ENCODE measurements at places on chromosomes 3 and 15.

DNA sequence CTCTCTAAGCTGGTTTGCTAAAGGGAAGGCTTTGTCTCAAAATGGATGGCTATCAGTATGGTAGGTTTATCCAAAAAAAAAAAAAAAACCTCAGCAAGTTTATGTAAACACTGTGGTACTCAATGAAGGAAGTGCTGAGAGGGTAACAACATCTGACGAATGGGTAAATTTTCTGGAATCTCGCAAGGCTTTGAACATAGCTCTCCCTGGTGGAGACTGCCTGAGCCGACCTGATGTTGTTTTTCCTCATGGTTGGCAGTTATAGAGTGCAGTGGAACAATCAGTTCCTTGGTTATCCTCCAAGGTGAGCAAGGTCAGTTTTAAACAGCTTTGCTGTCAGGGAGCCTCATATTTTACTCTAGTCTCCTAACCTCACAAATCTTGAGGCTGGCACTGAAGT, 94.6 kb downstream of the ZPLD1 start:
- DNase-seq: no peak

GRCh38 chr3:142990721-142991120, 10.6 kb upstream of the U2SURP start:
- no peak for DNase-seq

DNA sequence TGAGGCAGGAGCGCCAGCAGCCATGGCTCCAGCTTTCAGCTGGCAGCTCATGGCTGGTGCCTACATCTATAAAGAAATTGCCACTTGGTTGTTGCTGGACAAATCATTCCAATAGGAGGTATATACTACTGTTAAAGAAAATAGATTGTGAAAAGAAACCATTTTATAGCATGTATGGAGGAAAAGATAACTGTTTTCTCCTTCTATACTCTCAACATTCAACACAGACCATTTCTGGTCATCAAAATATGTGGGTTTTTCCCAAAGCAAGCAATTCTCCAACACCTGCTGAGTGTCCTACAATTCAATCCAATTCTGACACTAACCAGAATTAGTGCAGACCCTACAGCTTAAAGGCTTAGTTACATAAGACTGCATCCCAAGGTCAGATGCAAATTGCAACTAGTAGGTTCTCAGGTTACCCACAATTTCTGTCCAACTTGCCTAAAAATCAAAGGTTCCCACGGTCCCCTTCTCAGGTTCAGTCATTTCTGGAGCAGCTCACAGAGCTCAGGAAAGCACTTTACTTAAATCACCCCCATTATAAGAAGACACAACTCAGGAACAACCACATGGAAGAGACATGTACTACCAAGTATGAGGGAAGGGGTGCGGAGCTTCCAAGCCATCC, 42.4 kb upstream of the STRIT1 start:
- DNase-seq: no peak

- DNase-seq: no peak
Measured at GRCh38 chr15:39585871-39586301, 5.0 kb downstream of the THBS1 start.

DNA sequence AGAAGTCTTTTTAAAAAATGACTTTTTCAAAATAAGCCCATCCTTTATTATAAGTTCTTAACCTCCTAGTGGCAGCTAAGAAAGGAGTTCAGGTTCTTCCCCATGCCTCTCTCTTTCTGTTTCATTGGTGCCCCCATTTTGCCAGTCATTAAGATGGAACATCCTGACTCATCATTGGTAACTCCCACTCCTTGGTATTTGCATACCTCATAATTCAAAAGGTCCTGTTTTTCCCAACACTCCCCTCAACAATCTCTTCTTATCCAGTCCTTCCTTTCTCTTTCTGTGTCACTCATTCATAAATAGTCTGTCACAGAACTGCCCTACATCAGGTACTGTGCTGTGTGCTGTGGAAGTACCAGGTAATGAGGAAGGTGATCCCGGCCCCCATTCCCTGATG, 394.0 kb downstream of the FOXP1 start:
- no peak for DNase-seq

- DNase-seq: no peak
Measured at GRCh38 chr3:170811515-170811914, 58.5 kb downstream of the RPL22L1 start.

DNA sequence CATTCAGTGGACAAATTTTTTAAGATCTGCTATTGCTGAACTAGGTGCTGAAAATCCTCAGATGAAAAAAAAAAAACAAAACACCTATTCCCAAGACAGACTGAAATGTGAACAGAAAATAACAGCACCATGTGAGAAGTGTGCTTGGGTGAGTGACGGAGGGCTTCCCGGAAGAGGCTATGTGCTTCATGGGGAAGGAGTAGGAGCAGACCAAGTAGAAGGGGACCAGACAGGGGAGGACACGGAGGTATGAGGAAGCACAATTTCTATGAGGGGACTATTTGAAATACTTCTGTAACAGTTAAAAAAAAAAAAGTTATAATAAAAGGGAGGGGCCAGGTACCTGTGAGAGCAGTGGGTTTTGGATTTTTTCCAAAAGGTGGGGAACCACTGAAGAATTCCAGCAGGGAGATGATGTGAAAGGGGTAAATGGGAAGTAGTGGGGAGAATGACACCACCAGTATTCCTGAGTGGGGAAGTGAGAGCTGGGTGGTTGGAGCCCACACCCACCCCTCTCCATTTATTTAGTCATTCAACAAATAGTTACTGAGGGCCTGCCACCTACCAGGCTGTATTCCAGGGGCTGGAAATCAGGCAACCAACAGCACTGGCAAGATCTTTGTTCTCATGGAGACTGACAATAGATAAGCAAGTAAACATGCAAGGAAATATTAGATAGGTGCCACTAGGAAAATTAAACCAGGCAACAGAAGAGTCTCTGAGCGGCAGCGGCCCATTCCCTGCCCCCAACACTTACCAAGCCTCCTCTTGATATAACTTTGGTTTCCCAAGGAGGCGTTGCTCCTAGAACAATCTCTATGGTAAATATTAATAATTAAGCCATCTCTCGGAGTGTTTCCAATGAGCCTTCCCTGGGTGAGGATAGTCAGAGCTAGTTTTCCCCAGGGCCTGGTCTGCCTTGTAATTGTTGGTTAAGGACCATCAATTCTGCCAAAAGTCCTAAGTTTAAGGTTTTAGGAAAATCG, 3.8 kb upstream of the USP3 start:
- DNase-seq: no peak

- DNase-seq: no peak
Measured at GRCh38 chr3:146581080-146581601, 24.0 kb downstream of the PLSCR5 start.

- no peak for DNase-seq
Measured at GRCh38 chr3:66256806-66257205, 36.0 kb downstream of the SLC25A26 start.

GRCh38 chr15:80761754-80762153, 17.4 kb upstream of the CEMIP start:
- DNase-seq: no peak

- DNase-seq: no peak
Measured at GRCh38 chr3:189883113-189883753, 237.5 kb downstream of the P3H2 start.

DNA sequence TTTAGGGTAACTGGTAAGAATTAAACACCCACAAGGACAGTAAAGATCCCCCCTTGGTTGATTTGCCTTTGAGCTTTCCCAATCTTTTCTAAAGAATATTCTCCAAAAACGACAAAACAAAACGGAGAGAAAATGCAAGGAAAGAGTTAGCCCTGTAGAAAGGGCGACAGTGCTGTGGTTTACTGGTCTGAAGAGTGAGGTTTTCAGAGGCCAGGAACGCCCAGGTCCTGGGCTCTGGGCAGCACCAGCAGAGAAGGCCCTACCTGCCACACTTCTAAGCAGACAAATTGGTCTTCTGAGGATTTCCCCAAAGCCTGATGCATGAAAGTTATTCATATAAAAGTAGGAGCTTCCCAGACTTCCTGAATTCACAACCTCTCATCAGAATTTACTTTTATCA, 119.3 kb downstream of the KCNMB2 start:
- DNase-seq: no peak

DNA sequence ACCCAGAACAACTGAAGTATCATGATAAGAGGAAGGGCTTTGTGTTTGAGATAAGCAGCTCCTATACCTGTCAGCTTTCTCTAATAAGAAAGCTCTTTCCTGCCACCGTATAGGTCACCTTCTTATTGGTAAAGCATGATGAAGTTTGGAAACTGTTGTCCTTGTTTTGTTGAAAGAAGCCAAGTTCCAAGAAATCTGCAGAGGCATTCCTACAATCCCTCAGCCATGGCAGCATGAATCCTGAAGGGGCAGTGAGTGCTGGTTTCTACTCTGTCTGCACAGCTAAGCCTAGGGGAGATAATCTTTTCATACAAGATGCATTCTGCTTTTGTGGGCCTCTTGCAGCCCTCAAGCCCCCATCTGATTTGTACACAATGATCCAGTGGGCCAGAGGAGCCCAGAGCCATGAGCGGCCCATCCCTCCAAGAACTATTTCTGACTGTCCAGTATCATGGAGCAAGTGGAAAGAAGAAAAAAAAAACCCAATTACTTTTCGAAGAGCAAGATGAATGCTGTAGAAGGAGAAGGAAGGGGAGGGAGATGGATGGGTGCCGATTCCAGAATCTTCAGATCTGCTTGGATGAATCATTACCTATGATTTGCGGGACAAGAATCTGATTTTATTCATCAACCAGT, 1.9 kb upstream of the THBS1 start:
- no peak for DNase-seq

GRCh38 chr15:46956456-46956855, 760.8 kb upstream of the SEMA6D start:
- DNase-seq: no peak

DNA sequence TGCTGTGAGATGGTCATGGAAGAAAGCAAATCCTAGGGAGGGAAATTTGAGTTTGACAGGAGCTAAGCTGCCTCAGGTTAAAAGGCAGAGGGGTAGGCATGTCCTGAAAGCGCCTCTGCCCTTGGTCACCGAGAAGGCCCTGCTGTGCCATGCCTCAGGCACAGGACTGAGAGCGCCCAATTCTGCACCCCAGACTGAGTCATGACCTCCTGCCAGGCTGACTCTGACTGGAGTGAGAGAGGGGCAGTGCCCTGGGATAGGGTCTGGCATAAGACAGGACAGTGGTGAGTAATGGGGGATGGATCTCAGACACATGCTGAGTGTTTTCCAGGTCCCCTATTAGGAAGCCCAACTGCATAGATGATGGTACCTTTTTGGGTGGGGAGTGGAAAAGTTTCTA, 44.4 kb downstream of the EPHB1 start:
- no peak for DNase-seq

DNA sequence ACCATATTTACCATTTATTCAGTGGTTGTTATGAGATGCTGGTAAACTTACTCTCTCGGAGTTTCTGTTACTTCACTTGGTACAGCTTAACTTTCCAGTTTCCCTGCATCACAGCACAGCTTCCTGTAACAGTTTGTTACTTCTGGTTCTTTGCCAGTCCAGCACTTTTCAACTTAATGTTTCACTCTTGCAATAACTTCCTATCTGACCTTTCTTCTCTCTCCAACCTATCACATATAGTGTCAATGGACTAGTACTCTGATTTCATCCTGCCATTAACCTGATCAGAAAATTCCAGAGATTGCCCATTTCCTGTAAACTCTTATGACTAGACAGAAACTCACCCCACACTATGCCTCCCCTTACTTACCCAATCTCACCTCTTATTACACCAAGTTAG, 3.9 kb upstream of the ATP11B start:
- DNase-seq: no peak

DNA sequence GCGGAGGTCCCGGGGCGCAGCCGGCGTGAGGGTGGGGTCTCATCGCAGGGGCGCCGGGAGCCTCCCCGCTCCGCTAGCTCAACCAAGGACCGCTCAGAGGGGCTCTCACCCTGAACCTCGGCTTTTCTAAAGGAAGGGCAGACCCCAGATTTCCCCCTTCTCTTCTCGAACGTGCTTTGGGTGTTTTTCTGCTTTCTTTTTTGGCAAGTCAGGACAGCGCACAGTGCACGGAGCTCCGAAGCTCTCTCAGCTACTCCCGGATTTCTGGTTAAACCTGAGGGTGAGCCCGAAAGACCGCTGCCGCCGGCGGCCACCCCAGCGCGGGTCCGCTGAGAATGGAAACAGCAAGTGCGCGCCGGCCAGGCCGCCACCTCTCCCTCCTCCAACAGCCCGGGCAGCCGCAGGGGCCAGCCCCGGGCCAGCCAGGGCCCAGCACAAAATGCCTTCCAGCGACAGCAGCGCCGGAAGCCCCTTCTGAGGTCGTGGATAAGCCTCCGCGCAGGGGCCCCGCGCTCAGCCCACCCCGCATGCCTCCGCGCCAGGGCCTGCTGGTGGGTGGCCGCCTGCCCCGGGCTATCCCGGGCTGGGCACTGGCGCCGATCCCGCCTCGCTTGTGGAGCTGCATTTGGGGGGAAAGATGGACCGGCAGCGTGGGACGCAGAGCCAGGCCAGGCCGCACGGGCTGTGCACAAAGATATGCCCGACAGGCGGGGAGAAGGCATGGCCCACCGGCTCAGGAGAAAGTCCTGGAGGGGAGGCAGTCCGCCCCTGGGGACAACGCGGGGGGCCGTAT, 8.2 kb upstream of the OCA2 start:
- no peak for DNase-seq
